Endodermal cell (in vitro differentiated cells): ENCODE measurements at places on chromosomes 1 and 21.
A peak's percentile ranks its signal among the peaks of the same experiment; 100 is the strongest.

DNA sequence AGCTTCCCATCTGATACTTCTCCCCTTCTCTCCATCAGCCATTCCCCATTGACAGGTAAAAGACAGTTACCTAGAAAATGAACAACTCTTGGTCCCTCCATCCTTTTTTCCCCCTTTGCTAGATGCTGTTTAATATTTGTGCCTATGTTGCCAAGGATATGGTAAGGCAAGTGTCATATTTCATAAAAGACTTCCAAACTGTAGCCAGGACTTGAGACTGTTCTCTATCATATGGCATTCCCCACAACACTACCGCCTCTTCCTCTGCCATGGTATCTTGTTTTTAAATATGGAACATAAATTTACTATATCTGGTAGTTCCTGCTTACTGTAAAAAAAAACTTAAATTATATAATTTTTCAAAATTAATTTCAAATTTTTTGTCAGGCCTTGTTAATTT is 97.2 kb downstream of the PHTF1 start:
- DNase-seq = no peak

DNA sequence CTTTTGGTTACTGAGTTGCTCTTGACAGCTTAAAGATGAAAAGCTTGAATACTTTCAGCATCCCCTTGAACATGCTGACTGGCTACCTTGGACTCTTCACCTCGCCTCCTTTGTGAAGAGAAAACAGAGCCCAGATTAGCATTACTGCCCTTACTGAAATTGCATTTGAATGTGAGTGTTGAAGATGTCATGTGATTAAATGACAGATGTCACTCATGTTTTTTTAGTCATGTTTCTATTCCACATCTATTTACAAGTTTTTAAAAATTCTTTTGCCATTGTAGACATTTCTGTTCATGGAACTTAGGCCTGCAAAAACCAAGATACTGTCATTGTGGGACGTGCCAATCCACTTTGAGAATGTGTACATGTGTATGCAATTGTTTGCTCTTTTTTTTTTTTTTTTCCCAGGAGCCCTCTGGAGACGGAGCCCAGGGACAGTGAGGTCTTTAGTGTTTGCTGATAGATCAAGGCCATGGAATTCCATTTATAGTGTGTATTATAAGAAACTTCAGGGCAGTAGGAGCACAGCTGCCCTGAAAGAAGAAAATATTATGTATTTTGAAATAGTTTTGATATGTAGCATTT is 25.7 kb upstream of the IVNS1ABP start:
- DNase-seq = no peak

DNA sequence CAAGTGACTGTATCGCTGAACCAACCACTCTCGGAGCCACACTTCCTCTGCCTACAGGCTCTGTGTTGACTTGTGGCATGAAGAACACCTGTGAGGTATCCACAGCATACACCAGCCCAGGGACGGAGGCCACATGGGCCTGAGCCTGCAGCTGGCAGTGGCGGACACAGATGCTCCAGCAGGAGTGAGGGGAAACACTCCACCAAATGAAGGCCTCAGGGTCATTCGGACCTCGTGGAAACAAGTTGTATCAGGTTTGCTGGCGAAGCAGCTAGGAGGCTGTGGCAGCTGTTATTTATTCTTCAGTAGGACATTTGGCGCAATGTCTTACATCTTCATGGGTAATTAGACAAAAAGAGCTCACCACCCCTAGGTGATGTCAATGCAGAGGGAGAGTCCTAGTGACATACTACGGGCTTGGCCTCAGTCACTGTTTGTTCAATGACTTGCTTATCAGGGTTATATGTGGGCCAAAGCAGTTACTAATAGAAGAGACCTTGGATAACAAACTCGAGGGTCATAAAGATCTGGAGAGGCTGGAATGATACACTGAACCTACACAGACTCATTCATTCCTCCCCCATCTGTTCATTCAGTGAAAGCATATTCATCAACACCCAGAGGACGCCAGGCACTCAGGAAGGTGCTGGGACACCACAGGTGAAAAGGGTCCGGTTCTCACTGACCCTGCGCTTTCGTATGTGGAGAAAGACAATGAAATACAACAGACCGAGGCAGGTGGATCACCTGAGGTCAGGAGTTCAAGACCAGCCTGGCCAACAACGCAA is 11.6 kb upstream of the ETS2 start:
- DNase-seq = no peak

- DNase-seq = no peak
Measured at GRCh38 chr1:20078171-20078651, 8.2 kb downstream of the PLA2G5 start.

DNA sequence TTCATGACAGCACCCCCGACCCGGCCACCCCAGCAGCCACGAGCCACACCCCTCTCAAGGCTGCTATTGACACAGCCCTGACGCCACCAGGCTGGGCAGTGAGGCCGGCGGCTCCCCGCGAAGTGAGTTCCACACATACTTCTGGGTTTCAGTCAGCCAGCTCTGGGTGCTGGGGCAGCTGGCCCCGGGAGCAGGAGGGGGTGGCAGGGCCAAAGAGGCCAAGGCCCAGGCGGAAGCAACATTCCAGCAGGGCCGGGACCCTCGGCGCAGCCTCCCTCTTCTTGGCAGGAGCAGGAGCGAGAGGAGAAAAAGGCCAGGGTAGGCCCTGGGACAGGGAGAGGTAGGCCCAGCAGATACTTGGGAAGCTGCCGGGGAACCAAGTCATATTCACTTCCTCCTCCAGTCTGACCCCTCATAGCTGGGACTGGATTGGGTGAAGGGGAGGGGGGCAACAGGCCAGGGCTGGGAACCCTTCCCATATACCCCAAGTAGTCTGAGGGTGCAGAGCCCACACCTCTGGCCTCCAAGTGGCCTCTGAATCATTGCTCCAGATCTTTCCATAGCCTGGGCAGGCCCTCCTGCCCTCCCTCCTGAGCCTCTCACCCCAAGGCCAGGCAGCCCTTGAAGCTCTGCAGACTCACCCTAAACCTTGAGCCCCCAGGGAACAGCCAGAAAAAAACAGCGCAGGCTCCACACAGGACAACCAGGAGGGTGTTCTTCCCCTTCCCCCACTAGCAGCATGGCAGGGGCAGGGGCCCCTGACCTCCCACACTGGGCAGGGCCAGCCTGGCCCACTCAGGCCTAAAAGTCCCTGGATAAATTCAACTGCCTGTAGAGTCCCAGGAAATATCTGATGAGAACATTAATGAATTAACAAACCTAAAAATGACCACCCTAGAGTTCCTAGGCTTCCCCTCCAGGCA is 5.7 kb downstream of the HSPG2 start:
- DNase-seq = peak; percentile 74

DNA sequence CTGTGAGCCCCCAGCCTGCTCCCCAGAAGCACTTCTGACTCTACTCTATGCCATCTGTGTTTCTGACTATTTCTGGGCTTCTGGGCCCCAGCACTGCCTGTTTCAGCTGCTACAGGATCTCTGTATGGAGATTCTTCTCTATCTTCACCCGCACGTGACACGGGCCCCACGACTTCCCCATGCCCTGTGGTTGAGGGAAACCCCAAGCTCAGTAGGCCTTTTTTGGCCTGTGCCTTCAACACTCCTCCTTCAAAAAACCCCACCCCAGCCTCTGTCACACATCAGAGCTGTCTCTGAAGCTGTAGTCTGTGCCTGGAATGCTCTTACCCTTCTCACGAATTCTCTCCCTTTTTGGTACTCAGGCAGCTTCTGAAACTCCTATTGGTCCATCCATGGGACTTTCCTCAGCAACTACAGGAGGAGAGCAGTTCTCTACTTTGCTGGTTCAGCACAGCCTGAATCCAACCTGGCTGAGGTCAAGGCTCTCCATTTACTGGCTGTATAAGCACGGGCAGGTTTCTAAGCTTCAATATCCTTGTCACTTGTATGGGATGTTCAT is 2.0 kb upstream of the NID1 start:
- no peak for DNase-seq

- no peak for DNase-seq
Measured at GRCh38 chr1:8121261-8122159, 95.4 kb upstream of the ERRFI1 start.

- no peak for DNase-seq
Measured at GRCh38 chr1:101026430-101026788, 825 bp upstream of the DPH5 start.

DNA sequence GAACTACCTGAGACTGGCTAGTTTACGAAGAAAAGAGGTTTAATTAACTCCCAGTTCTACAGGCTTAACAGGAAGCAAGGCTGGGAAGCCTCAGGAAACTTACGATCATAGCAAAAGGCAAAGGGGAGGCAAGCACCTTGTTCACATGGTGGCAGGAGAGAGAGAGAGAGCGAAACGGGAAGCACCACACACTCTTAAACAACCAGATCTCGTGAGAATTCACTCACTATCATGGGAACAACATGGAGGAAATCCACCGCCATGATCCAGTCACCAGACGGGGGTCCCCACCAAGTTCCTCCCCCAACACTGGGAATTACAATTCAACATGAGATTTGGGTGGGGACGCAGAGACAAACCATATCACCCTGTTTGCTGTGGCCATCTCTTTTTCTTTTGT is 11.8 kb downstream of the MT1HL1 start:
- DNase-seq = no peak

DNA sequence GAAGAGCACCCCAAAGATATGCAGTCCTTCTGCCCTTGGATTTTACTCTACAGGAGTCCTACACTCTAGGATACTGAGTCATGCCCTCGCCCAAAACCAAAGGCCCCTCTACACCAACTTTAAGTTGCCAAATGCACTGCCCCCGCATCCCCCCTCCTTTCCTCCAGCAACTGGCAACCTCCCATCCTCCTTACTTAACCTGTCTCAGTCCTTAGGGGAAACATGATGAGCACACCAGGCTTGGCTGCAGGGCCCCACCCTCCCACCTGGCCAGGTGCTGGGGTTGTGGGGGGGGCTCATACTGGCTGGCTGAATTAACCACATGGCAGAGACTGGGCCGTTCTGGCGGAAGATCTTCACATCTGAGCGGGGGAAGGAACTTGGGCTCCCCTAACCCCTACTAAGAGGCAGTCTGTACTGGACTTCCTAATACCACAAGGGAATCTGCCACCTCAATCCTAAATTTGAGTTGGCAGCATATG is 1.2 kb downstream of the HDGF start:
- DNase-seq = peak; percentile 65

GRCh38 chr1:231806623-231807495 is 180.3 kb downstream of the DISC1 start:
- DNase-seq = peak; percentile 94

GRCh38 chr1:43256675-43257570 is 12.9 kb upstream of the TMEM125 start:
- no peak for DNase-seq
